ENCODE measurements at places on chromosomes 13 and 19.

DNA sequence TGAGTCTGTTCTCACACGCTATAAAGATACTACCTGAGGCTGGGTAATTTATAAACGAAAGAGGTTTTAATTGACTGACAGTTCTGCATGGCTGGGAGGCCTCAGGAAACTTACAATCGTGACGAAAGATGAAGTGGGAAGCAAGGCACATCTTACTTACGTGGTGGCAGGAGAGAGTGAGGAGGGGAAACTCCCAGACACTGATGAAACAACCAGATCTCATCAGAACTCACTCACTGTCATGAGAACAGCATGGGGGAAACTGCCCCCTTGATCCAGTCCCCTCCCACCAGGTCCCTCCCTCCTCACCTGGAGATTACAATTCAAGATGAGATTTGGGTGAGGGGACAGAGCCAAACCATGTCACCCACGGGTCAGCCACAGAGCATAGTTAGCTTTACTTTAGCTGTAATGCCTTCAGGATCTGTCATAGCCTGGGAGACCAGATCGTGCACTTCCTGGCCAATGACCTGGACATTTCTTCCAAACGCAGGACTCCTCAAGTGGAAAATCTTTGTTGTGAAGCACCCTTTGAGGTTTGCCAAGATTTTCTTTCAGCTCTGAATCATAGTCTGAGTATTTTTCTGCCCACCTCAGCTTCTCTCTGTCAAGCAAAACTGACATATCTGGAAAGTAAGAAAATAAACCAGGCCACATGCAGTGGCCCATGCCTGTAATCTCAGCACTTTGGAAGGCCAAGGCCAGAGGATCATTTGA, 25.2 kb upstream of the HIF3A start:
- peak; percentile 78 for DNase-seq

- DNase-seq: peak; percentile 55
Measured at GRCh38 chr19:41821003-41821735, 23.3 kb downstream of the LYPD4 start.

DNA sequence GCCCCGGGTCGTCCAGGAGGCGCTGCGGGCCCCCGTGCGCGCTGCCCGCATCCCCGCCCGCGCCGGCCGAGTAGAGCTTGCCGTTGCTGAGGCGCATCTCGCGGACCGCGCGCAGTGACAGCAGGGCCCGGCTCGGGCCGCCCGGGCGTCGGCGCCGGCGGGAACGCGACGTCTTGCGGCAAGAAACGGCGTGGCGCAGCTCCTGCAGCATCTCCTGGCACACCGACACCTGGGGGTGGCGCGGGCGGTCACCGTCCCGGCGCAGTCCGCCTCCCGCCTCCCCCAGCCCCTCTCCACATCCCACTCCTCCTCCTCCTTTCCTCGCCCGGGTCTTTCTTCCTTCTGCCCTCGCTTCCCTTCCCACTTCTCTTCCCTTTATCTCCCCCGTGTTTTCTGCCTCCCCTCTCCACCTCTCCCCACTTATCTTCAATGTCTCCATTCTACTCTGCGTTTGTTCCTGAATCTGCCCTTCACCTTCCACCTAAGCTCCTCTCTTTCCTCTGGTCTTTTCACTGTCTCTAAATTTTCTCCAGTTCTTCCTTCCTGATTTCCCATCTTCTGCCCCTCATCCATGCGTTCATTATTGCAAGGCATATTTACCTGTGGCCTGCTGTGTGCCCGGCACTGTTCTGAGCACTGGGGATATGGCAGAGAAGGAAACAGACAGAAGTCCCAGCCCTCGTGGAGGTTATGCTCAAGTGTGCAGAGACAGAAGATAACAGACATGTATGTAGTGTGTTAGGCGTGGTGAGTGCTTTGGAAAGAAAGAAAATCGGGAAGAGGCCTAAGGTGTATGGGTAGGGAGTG, 5.2 kb upstream of the ATP1A3 start:
- DNase-seq: no peak

- no peak for DNase-seq
Measured at GRCh38 chr13:38685974-38686576, 802 bp upstream of the FREM2 start.

- peak; percentile 55 for DNase-seq
Measured at GRCh38 chr13:99320693-99321481, 13.7 kb upstream of the GPR183 start.

DNA sequence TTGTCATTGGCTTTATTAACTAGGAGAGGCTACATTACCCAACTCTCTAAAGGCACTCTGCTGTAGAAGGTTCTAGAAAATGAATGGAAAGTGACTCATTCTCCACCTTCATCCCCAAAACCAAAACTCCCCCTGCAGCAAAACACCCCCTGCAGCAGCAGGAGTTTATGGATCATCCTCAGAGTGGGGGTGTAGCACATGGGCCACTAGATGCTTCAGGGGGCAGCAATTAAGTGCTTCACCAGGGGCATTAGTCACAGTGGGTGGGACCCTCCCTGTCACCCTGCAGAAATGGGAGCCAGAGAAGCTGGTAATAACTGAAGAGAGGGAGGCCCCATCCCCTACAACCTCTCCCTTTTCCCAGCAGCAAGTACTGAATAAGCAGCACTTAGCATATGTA, 64.5 kb upstream of the MED4 start:
- peak; percentile 8 for DNase-seq

DNA sequence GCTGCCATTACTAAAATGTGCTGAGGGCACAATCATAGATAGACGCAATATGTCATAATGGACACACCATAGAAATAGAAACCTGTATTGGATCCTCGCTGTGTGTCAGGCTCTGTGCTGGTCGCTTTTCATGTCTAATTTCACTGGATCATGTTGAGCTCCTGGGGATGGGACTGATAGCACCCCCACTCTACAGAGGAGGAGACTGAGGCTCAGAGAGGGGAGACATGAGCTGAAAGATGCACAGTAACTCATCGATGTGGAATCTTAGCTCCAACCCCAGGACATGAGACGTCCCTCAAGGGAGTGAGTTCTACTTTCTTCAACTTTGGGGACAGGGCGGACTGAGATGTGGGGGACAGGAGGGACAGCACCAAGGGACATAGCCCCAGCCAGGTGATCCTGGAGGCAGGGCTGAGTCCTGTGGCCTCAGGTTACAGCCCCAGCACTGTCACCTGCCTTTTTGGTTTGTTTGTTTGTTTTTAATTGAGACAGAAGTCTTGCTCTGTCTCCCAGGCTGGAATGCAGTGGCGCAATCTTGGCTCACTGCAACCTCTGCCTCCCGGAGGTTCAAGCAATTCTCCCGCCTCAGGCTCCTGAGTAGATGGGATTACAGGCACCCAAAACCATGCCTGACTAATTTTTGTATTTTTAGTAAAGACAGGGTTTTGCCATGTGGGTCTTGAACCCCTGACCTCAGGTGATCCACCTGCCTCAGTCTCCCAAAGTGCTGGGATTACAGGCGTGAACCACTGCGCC, 6.6 kb upstream of the GIPC1 start:
- DNase-seq: no peak

DNA sequence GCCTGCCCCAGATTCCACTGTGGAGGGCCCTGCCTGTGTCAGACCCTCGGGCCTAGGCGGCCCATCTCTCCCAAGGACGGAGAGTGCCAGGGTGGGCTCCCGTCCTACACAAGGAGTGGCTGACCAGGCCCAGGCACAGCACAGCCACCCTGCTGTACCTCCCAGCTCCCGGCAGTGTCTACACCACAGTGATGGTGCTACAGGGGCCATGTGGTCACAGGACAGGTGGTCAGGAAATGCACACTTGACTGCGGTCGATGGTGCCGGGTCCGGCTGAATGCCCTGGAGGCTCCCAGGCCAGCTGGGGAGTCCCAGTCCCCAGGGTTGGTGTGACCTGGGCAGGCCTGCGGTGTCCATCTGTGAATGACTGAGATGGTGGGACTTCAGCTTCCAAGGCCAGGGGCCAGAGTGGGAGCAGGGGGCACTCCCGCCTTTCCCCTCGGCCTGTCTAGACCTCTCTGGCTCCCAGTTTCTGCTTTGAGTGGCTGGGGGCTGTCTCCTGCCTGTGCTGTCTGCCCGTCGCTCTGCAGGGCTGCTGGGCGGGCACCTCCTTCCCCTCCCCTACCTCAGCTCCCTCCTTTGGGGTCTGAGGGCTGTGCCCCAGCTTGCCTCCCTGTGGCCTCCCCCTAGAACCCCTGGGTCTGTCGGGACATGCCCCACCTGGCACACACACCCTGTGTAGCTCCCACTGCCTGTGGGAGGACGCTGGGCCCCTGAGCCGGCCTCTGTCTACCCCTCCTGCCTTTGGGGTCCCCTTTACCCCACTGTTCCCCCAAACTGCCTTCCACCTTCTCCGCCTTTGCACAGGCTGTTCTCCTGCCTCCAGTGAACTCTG, 12.5 kb downstream of the DDA1 start:
- no peak for DNase-seq

DNA sequence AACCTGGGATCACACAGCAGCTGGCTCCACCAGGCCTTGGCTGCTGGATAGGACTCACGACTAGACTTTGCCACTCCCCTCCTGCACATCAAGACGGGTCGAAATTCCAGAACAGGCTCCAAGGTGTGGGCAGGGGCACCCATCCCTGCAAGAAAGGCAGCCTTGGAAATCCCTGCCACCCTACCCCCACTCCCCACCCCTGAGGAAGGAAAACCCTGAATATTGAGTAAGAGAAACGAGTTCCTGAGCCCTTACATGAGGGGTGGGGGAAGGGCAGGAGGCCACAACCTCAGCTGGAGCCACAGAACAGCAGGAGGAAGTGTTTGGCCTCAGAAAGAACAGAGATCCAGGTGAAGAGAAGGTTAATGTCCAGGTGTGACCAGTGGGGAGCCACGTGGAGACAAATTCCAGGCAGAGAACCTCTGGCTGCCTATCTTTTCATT, 20.1 kb downstream of the DEDD2 start:
- no peak for DNase-seq

- no peak for DNase-seq
Measured at GRCh38 chr19:47716270-47716937, 3.2 kb downstream of the EHD2 start.

DNA sequence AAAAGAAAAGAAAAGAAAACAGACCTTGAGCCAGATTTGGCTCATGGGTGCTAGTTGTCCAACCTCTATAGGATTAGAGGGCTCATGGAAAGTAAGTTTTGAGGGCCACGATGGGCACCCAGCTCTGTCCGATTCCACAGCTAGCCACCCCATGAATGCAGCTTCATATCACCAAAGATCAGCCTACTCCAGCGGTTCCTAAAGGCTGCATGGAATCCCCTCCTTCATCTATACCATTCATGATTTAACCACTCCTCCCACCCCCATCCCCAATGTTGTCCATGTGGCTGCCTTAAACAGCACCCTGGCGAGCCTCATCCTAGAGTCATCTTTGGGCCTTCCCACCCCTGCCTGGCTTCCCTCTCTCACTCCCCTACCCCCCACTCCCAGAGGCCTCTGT, 2.1 kb downstream of the MVB12A start:
- DNase-seq: no peak

GRCh38 chr13:84096216-84096615, 213.9 kb upstream of the SLITRK1 start:
- no peak for DNase-seq

GRCh38 chr19:43623889-43624670, 4.7 kb upstream of the ZNF428 start:
- DNase-seq: no peak

DNA sequence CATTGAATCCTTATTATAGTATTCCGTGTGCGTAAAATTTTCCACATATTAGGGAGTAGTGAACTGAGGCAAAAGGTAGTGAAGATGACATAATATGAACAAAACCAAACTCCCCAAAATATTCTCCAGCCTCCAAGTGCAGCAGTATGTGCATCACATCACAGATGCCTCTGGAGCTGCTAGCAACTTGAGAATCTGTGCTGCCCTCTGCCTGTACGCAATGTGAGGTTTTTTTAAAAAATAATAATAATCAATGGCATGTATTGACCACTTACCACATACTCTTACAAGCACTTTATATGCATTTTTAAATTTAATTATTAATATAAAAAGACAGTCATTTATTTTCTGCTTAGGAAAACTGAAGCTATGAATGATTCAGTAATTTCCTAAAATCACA, 583.0 kb upstream of the SPRY2 start:
- DNase-seq: no peak

DNA sequence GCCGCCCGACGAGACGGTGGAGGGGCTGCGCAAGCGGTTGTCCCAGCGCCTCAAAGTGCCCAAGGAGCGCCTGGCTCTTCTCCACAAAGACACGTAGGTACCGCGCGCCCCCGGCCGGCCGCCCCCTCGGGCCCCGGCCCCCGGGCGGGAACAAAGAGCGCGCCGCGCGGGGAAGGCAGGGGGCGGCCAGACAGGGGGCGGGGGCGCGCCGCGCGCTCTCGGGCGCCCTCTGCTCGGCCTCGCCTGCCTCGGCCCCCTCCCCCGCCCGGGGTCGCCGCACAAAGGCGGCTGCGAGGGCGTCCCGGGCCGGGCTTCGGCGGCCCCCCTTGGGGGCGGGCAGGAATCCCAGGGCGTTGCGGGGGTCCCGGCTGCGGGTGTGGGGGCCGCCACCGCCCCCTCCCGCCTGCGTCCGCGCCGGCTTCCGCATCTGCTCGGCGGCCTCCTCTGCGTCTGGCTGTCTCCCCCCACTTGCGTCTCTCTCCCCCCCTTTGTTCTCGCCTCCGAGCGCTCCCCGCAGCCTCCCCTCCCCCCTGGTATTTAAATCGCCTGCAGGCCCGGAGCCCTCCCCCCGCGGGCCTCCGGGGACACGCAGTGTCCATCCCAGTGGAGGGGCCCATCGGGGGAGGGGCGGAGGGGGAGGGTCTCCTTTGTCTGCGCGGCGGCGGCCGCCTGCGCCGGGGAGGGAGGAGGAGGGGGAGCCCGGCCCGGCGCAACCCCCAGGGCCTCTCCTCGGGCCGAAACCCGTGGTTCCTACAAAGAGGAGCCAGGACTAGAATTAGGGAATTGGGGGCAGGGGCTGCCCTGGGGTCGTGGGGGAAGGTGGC, 2.3 kb downstream of the MIDN start:
- DNase-seq: peak; percentile 39

DNA sequence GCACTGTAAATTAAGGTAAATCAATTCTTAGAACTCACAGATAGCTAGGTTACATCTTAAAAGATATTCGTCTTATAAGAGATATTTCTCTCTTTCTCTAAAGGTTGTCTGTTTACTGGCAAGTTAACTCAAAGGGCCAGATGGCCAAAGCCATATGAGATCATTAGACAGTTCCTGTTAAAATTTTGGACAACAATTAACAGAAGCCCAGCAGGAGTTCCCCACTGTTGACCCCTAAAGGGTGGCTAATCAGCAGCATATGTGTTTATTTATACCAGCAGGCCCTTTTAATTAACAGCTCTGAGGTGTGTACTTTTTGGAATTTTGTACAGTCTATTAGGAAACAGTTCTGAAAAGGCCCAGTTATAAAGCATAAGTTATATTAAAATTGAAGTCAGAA, 245.8 kb downstream of the LIG4 start:
- no peak for DNase-seq

DNA sequence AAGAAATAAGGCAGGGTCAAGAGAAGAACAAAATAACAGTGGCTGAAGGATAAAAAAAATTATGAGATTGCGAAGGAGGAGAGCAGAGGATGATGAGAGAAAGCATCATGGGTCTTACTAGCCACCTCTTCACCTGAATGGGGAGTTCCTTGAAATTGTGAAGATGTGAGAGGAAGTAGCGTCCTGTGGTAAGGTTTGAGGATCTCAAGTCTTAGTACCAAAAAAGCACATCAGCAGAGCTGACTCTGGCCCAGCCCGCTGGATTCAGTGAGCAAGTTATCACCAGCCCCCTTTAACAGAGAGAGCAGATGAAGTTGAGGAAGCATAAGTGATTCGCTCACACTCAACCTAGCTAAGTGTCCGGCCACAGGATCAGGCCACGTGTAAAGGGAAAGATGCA, 61.8 kb downstream of the RXFP2 start:
- no peak for DNase-seq

GRCh38 chr19:7986321-7987113, 18.9 kb downstream of the ELAVL1 start:
- DNase-seq: peak; percentile 63

GRCh38 chr19:55208880-55209692, at the start of gene PTPRH:
Gene PTPRH, minus strand, starts transcription at chr19:55209501. Its CDS starts 68 bp downstream, at chr19:55209433.
- no peak for DNase-seq
